ENCODE measurements at places on chromosomes 11 and 22.
A peak's percentile ranks its signal among the peaks of the same experiment; 100 is the strongest.

DNA sequence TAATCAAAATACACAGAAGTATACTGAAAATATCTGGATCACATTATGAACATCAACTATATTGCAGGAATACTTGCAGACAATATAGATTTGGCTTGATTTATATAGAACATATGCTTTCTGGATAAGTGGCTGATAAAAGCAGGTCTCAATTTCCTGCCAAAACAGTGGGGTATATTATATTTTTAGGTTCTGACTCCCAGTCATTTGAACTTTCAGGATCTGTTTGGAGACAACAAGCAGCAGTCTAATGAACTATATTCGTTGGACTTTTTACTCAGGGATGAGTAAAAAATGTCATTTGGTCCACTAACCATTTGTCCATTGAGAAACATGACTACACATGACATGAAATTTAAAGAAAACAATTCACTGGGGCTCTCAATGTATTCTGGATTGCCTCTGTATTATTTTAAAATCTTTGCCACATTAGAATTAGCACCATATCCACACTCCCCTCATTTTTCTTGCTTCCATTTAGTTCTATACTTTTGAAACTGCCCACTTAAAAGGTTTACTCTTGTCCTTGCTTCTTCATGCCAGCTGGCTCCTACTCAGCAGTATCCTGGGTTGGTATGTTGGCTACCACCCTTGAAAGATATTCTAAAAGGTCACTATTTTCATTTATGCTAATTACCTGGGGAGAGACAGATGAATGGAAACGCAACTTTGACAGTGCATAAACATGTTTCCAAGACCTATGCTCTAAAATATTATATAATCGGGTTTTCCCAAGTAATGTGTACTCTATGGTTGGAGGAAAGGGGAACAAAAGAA lies 153.0 kb downstream of the APOL5 start:
- H3K36me3 ChIP-seq, result no peaks in the 10 kb centered on the region
- no peak for ATAC-seq
- H3K27me3 ChIP-seq, result peaks cover 9% of the 10 kb centered on the region
- no peak overlapping the region for H3K4me3 ChIP-seq
- H3K4me1 ChIP-seq, result no peaks in the 10 kb centered on the region

- no peaks in the 10 kb centered on the region for H3K36me3 ChIP-seq
- peak; percentile 87 for ATAC-seq
- H3K27ac ChIP-seq, result peak within 1 kb of the TSS; percentile 26
- peaks cover 9% of the 10 kb centered on the region for H3K4me1 ChIP-seq
- H3K27me3 ChIP-seq, result peaks cover 17% of the 10 kb centered on the region
Observed at GRCh38 chr11:77589521-77590193, at the start of gene AQP11. TSS of gene AQP11 (plus strand) at chr11:77589953. CDS start at chr11:77589993, 40 bp downstream.

DNA sequence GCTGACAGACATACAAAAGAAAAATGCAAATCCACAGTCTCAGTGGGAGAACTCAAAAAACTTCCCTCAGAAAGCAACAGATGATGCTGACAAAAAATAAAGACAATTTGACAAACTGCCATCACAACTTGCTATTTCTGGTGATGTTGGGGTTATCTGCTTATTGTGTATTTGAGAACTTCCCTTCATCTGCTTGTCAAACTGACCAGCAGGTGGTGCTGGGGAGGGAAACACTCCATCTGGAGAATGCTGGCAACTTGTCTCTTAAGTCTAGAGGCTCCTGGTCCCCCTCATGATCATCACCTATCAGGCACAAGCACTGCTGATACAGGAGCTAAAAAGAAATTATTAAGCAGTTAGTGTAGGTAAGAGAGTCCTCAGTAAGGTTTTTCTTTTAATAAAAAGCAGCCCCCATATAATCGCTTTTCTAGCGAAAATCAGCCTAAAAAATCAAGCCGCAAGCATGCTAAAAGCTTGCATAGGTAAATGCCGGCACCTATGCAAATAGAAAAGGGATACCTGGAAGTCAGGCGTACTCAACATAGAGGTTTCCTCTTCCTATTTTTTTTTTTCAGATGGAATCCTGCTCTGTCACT lies 9.8 kb upstream of the FAM111B start:
- H3K4me3 ChIP-seq, result no peak overlapping the region
- no peak overlapping the region for H3K27ac ChIP-seq
- no peaks in the 10 kb centered on the region for H3K4me1 ChIP-seq

GRCh38 chr22:25566898-25567235 lies 2.4 kb downstream of the GRK3 start:
- no peak overlapping the region for H3K4me3 ChIP-seq
- no peak overlapping the region for H3K27ac ChIP-seq
- H3K27me3 ChIP-seq, result peaks cover 39% of the 10 kb centered on the region
- no peak for ATAC-seq
- peaks cover 20% of the 10 kb centered on the region for H3K4me1 ChIP-seq
- peaks cover 6% of the 10 kb centered on the region for H3K36me3 ChIP-seq

DNA sequence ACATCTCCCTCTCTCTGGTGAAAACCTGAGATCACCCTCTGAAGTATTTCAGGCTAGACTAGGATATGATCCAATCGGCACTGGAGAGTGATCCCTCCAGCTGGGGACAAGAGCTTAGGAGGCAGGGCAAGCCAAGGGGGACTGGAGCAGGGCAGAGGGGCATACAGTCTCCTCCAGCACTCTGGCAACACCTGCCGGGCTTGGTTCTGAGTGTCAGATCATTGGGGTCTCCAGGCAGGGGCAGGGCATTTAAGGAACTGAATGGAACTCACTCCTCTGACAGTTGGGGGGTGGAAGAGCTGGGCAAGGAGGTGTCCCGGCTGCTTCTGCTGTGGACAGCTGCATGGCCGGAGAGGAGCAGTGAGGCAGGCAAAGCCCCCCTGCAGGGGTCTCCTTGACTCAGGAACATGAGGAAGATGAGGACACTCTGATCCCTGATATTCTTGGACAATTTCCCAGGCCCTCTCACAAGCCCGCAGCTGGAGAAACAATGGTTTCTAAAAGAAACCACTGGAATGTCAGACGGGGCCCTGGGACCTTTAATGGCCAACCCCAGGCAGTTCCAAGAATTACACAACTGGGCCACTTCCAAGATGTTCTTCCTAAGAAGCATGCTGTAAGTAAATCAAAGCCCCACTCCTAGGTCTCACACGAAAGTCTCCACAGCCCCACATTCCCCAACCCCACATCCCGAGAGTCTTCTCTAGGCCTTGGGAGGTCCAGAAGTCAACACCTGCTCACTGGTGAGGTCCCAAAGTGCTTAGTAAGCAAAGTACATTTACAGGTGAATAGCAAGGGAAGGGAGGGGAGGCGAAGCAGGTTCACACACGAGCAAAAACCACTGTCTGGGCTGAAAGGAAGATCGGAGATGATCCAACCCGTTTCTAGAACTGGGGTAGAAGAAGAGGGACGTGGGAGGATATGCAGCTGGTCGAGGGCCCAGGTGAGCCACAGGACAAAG lies 1.2 kb upstream of the CCDC86 start:
- H3K36me3 ChIP-seq, result peaks cover 41% of the 10 kb centered on the region
- no peak for ATAC-seq
- H3K4me3 ChIP-seq, result peak overlapping the region; percentile 94

DNA sequence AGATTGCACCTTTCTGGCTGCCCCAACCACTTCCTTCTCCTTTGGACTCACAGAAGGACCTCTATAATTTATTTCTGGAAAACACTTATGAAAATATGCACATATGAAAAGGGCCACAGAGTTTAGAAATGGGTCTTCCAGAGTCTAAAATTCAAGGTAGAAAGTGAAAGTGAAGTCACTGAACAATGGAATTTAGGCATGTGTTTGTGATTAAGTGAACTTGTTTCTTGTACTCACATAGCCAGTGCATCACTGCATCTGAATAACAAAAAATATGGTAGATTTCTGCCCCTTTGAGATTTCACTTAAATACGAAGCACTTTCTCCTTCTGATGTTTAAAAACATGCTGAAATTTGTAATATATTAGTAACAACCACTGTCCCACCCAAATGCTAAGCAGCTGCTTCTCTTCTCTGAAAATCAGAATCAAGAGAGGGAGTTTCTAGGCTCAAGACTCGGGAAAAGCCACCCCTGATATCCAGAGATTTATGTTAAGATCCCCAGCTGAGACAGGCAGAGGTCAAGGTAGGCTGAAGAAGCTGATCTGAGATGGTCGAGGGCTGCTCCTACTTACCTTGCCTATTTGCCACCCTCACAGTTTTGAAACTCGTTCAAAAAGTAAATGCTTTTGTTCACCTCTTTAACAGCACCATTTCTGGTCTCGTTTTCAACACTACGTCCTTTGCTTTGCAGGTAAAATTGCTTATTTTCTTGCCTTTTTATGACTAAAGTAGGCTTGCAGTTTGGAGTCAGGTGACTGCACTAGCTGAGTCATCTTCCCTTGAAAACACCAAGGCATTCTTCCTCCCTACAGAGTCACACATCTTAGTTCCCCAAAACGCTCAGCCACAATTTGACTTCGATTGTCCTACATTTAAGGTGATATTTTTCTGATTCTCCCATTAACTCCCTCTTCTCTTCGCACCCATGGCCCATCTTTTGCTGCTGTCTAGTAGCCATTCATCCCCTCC lies at the start of gene XKR3:
Gene XKR3, minus strand, starts transcription at position 696 of the 972 bp plus-strand sequence. CDS start 17,338 bp downstream, outside the sequence.
- peak within 1 kb of the TSS; percentile 1 for H3K27ac ChIP-seq
- peaks cover 18% of the 10 kb centered on the region for H3K4me1 ChIP-seq
- peak; percentile 68 for ATAC-seq
- no peaks in the 10 kb centered on the region for H3K36me3 ChIP-seq

GRCh38 chr11:50220651-50221050 lies 188.0 kb downstream of the OR4C45 start:
- H3K36me3 ChIP-seq, result no peaks in the 10 kb centered on the region
- H3K27me3 ChIP-seq, result no peaks in the 10 kb centered on the region
- H3K27ac ChIP-seq, result no peak overlapping the region
- H3K4me3 ChIP-seq, result no peak overlapping the region

DNA sequence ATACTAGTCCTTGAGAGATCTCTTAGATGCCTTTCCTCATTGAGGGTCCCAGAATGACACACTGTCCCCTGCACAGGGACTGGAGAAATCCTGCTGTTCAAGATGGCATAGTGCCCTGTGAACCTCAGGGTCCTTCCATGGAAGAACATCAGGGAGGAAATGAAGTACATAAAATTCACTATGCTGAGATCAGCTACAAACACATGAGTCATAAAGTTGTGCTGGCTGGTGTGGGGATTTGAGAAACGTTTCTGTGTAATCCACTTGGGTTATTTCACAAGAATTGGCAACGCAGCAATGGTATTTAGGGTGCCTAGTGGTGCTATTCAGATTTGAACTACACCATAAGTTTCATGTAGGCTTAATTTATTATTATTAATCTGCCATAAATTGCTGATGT lies 174.4 kb downstream of the MAML2 start:
- H3K4me3 ChIP-seq, result peak overlapping the region; percentile 2
- H3K36me3 ChIP-seq, result no peaks in the 10 kb centered on the region
- ATAC-seq, result peak; percentile 67

GRCh38 chr22:25137577-25138525 lies 61.8 kb upstream of the CRYBB3 start:
- H3K27me3 ChIP-seq, result no peaks in the 10 kb centered on the region
- H3K36me3 ChIP-seq, result no peaks in the 10 kb centered on the region
- no peak overlapping the region for H3K4me3 ChIP-seq
- no peaks in the 10 kb centered on the region for H3K4me1 ChIP-seq
- ATAC-seq, result no peak

- H3K27ac ChIP-seq, result peak overlapping the region; percentile 96
- no peak for ATAC-seq
- peak overlapping the region; percentile 83 for H3K4me3 ChIP-seq
- no peaks in the 10 kb centered on the region for H3K27me3 ChIP-seq
Observed at GRCh38 chr11:124674571-124674970, 867 bp downstream of the SPA17 start.

- H3K27me3 ChIP-seq, result no peaks in the 10 kb centered on the region
- H3K4me3 ChIP-seq, result no peak overlapping the region
- H3K36me3 ChIP-seq, result no peaks in the 10 kb centered on the region
- no peak for ATAC-seq
- no peaks in the 10 kb centered on the region for H3K4me1 ChIP-seq
Observed at GRCh38 chr22:47628477-47629272, 866.2 kb downstream of the TBC1D22A start.

DNA sequence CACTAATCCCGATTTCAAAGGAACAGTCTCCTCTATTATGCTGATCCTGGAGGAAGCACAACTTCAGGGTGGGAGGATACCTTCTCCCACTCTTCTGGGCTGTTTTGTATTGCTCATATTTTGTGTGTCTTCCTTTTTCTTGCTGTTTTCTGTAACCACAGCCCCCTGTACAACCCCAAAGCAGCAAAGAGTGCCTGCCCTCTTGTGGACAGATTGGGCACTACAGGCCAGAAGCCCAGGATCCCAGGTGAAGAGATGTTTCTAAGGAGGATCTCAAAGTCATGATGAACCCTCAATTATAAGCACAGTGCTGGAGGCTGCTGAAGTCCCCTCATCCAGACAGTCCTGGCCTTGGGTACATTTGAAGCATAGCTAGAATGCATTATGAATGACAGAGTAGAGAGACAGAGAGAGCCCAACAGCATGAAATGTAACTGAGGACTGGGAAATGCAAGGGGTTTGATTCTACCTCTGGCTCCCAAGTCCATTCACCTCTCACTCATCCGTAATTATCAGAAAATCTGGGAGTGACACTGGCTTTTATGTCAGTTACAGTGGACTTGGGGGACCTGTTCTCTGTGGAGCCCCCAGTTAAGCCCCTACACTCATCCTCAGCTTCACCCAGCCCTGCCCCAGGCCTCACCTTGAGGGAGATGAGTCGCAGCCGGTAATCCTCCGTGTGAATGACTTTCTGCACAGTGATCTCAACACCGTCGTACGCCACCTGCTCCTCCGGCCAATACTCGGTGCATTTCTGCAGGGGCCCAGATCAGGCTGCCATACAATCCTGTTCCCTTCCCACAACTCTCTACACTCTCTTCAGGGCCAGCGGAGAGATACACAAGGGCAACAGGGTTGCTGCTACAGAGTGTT lies 6.2 kb upstream of the IGSF22 start:
- no peak overlapping the region for H3K4me3 ChIP-seq
- peak; percentile 66 for ATAC-seq
- no peak overlapping the region for H3K27ac ChIP-seq
- H3K27me3 ChIP-seq, result no peaks in the 10 kb centered on the region
- peaks cover 9% of the 10 kb centered on the region for H3K4me1 ChIP-seq

DNA sequence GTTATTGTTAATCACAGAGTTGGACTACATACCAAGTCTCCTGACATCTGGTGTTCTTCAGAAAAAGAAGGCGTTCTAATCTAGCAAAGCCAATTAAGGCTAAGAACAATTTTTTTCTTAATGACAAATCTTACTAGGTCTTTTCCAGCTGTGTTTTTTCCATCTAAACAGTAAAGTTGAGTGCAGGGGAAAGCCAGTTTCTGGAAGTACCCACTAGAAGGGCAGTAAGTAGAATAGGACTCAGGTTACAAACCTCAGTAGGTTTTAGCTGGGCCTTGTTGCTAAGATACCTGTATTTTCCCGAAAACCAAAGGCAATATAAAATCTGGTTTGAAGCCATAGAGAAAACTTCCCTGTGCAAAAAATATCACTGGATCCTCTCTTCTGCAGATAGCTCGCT lies 351.9 kb downstream of the ETS1 start:
- H3K4me1 ChIP-seq, result peaks cover 33% of the 10 kb centered on the region
- no peak overlapping the region for H3K4me3 ChIP-seq
- H3K27me3 ChIP-seq, result no peaks in the 10 kb centered on the region
- no peak for ATAC-seq
- peaks cover 13% of the 10 kb centered on the region for H3K36me3 ChIP-seq
- H3K27ac ChIP-seq, result no peak overlapping the region

Measured in activated T-helper 17 cell treated with anti-CD3 and anti-CD28 coated beads, Interleukin-2, amount 50 U/mL, for 72 hours (primary cell).